SHP77 treated with DMSO at 0.1 percent for 48 hours (cell line): ENCODE measurements at places on chromosomes 16 and 17.

- DNase-seq: no peak
Measured at GRCh38 chr16:80994451-80994850, 12.2 kb downstream of the CMC2 start.

DNA sequence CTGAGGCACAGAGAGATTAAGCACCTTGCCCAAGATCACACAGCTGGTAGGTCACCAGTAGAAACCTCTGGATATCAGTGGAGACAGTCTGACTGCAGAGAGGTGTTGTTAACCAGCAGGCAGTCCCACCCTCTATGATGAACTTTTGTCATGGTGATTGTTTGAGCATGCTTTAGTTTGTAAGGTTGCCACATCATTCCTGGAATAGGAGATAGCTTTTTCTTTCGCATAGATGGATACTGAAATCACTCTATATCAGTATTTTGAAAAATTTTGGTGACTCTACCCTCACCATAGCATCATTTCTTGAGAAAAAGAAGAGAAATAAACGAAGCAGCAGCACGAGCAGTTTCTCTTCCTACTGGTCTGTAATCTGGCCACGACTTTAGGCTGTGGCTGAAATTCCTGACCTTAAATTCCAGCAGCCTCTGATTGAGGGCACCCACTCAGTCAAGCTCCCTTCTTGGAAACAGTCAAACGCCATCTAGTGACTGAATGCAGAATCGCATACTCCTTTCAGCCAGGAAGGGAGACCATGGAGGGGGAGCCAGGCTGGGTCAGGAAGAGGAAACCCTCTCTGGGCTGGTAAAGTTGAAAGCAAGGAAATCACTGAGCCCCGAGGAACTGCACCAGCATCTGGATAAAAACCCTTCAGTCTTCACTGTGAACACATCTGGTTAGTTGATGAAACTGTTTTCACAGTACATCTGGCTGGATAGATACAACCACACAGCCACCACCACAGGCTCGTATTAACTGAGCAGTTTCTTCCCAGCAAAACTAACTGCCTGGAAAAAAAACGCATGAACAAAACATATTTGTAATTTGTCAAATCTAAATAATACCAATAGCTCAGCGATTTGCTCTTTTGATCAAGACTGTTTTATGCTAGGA lies 108.5 kb upstream of the XYLT1 start:
- no peak for DNase-seq

GRCh38 chr16:10995565-10995964 lies 51.2 kb downstream of the CLEC16A start:
- DNase-seq: no peak

DNA sequence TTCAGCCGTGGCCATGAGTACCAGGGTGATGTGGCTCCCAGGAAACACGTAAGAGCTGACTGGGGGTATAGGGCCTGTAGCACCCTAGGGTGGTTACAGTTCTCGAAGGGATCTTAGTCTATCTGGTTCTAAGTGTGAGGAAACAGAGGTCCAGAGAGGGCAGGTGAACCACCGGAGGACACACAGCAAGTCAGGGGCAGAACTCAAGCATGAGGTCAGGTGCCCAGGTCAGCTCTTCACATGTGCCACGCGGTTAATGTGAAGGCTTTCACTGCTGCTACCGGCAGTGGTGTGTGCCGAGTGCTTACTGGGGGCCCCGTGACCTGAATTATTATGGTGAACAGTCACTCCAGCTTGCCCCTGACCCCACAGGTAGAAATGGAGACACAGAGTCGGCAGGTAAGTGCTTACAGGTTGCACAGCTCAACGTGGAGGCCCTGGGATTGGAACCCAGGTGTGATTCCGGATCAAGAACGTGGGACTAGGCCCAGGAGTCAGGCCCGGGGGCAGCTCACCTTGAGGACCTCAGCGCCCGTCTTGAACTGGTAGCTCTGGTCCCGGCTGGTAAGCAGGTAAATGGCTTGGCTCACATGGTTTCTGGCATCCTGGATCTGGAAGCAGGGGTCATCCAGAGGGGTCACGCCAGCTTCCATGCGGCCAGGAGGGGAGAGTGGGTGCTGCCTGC lies 3.1 kb downstream of the ROGDI start:
- no peak for DNase-seq

DNA sequence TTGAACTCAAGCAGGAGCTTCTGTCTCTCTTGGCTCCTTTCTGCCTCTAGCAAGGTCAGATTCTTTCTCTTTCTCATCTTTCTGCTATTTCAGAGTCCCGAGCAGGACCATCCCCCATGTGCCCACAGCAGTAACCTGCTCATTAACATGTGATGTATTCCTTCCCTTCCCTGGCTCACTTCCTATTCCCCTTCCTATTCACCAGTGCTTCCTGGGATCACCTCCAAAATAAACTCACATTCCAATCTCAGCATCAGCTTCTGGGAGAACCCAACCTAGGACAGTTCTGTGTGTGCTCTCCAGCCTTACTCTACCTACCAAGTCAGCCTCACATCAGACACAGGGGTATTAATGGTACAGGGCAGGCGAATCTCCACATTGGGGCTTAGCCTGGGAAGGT lies 546.4 kb upstream of the SALL1 start:
- no peak for DNase-seq

GRCh38 chr16:31131841-31132271 lies 3.7 kb downstream of the PRSS8 start:
- no peak for DNase-seq

DNA sequence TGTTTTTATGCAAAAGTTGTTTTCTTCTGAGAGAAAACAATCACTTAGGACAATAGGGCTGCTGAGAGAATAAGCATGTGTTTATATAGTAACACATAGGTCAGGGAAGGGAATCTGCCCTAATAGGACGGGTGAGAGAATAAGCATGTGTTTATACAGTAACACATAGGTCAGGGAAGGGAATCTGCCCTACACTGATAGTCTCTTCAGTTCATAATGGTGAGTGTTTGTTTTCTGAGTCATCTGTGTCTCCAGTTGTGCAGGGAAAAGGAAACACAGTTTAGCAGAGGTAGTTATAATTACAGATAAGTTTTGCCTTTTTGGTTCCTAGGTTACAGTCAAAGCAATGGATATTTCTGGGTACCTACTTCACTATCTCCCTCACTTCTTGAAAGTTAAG lies 252.3 kb upstream of the CA10 start:
- DNase-seq: peak; percentile 90

DNA sequence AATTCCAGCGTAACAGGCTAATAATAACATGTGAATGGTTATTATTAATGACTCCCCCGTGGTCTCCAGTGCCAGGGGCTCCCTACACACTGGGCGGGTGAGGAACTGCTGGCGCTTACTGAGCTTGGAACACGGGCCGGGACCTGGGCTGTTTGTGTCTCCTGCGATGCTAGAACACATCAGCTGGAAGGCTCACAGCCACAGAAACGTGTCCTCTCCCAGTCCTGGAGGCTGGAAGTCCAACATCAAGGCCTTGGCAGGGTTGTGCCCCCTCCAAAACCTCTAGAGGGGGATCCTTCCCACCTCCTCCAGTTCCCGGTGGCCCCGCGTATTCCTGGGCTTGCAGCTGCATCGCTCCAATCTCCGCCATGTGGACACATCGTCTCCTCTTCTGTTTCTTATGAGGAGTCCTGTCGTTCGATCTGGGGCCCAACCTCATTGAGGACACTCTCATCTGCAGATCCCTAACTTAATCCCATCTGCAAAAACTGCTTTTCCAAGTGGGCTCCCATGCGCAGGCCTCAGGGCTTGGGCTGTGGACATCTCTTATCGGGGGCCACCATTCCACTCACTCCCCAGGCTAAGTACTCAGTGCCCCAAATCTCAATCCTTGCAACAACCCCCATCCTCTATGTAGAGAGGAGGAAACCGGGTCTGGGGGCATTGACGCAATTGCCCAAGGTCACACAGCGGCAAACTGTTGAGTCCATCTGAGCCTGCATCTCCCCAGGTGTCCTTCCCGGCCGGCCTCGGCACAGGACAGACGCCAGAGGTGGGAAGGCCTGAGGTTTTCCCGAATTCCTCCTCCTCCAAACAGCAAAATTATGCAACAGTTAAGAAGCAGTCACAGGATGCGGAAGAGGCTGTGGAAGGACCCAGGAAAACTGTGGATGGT lies 193.9 kb downstream of the IRF8 start:
- DNase-seq: no peak

DNA sequence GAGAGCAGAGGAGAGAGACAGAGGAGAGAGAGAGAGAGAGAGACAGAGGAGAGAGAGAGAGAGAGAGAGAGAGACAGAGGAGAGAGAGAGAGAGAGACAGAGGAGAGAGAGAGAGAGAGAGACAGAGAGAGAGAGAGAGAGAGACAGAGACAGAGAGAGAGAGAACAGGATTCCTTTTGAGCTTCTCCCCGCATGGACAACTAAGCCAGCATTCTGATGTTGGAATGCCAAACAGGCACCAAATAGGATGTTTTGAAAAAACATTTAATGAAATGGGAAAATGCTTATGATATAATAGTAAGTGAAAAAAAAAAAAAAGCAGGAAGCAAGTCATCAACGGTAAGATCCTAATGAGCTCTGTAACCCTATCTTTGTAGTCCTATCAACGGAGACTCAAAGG lies 60.7 kb downstream of the ARSG start:
- DNase-seq: no peak

GRCh38 chr16:81945665-81946064 lies 65.6 kb downstream of the SDR42E1 start:
- DNase-seq: no peak

DNA sequence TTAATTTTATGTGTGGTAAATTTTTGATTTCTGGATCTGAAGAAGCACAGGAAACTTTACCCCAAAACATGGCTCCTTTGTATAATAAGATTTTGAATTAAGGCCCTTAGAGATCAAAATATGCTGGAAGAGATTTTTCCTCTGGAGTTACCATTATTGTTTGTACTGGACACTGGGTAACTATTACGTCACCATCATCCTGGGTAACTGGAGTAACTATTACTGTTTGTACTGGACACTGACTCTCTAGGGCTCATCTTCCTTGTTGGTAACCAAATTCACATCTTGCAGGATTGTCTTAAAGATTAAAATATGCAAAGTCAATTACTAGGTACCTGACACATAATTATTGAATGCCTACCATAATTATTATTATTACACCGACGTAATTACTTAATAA lies 593.8 kb upstream of the GOT2 start:
- no peak for DNase-seq

GRCh38 chr17:50027172-50027880 lies 28.6 kb upstream of the ITGA3 start:
- peak; percentile 9 for DNase-seq

- no peak for DNase-seq
Measured at GRCh38 chr17:8142158-8142886, 9.9 kb downstream of the PER1 start.

- DNase-seq: no peak
Measured at GRCh38 chr17:4381690-4382671, 15.5 kb upstream of the UBE2G1 start.

- DNase-seq: no peak
Measured at GRCh38 chr17:78735832-78736525, 46.1 kb downstream of the CYTH1 start.

- no peak for DNase-seq
Measured at GRCh38 chr17:13995856-13996271, 73.4 kb upstream of the COX10 start.

GRCh38 chr17:78173097-78173715 lies 4.8 kb downstream of the SYNGR2 start:
- DNase-seq: no peak

DNA sequence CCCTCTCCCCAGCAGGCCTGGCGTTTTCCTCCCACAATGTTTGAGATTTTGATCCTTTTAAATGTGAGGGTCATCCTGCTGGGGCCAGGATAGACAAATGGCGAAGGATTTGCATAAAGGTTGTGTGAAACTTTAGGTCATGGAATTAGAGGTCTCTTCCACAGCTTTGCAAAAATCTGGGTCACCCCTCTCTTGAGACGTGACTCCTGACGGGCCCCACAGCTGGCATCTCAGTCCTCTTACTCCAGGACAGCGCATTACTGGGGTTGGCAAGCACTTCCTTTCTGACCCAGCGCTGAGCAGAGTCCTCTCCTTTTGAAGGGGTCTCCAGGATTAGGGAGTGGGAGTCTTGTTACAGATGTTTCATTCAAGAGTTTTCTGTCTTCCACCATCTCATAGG lies 7.4 kb downstream of the ZNF629 start:
- DNase-seq: no peak

DNA sequence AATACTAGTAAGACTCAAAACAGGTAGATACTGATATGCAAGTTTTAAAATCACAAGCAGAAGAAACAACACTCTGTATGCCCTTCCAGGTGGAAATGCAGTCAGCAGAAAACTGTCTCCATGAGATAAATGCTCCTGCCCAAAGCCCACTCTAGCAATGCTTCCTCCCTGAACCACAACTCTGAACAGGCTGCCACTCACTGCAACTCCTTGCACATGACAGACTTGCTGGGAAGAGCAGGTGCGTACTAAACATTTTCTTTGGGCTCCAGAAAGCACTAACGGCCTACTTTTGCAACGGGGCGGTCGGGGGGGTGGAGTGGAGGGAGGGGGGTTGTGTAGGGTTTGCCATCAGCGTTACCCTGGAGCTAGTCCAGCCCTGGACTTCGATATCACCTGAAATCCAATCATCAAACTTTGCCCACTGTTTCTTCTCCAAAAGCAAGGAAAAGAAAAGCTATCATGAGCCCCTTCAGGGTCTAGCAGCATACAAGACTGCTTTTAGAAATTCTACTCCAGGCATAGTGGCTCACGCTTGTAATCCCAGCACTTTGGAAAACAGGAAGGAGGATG lies 46.1 kb downstream of the ANKRD11 start:
- no peak for DNase-seq

GRCh38 chr16:27595475-27595874 lies 45.5 kb downstream of the KATNIP start:
- DNase-seq: peak; percentile 1

GRCh38 chr17:13562271-13562800 lies 39.4 kb downstream of the HS3ST3A1 start:
- DNase-seq: no peak

DNA sequence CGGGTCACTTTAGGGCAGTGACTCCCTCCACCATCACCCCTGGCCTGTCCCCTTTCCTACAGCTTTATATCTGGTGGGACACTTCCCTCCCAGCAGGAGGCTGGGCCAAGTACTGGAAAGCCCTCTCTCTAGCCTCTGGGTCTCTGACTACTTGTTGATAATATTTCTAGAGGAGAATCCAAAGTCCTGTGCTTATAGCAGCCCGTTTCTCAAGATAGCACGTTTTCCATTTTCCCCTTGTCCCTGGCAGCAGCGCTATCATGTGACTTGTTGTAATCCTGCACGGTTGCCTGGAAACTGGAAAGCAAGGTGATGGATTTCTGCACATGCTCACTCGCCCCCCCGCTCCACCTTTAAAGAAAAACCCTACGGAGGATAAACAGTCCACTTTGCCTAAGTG lies 3.3 kb upstream of the AXIN2 start:
- peak; percentile 24 for DNase-seq

DNA sequence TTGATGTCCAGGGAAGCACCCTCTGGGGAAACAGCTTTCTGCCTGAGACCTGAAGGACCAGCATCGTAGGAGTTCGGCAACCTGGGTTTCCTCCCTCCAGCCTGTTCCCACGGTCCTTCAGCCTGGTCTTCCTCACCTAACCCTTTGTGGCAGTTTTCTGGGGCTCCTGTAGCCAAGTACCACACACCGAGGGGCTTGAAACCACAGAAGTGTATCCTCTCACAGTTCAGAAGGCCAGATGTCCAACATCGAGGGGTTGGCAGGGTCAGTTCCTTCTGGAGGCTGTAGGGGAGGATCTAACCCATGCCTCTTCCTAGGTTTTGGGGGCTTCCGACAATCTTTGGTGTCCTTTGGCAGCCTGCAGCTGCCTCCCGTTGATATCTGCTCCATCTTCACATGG lies 381.0 kb upstream of the TNRC6C start:
- no peak for DNase-seq

- DNase-seq: peak; percentile 10
Measured at GRCh38 chr17:33049781-33050414, 58.3 kb downstream of the SPACA3 start.

- DNase-seq: no peak
Measured at GRCh38 chr17:37138571-37139120, 189.9 kb downstream of the AATF start.
